ENCODE measurements at places on chromosomes 5 and 9.

DNA sequence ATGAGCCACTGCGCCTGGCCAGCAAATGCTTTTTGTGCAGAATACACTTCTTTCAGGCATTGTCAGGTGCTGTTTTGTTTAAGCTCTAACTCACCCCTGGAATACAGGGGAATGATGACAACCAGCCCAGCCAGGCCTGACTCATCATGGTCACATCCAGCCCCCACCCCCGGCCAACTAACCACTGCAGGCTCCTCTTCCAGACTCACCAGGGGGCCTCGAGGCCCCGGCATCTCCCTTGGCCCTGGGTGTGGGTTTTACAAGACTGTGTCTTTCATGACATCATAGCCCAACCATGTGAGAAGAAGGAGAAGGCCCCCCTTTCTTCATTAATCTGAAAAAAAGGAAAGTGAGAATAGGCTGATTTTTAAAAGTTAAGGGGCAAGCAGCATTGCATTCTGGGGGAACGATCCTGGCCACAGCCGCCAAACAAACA is 35.5 kb downstream of the OLFML2A start:
- DNase-seq: no peak

GRCh38 chr5:24681106-24681505 is 36.3 kb upstream of the CDH10 start:
- DNase-seq: no peak

DNA sequence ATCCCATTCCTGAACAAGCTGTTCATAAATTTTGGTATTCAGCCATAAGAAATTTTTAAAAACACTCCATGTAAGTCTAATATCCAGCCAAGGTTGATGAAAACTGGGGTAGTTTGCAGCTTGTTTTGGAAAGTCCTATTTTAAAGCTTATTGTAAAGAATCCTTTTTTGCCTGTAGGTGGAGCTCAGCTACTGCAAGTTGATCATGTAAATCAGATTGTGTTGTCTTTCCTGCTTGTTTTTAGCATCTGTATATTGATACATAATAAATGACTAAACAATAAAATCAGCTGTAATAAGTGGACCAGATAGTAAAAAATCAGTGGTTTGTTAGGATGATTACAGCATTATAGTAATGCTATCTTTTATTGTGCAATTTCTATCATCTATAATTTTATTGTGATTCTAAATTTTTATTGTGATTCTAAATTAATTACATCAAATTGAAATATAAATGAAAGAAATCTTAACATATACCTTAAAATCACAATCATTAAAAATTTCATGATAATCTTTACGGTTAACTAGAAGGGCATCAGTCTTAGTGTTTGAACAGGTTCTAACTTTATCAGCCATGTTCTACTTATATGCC is 42.4 kb downstream of the CWC27 start:
- DNase-seq: no peak

DNA sequence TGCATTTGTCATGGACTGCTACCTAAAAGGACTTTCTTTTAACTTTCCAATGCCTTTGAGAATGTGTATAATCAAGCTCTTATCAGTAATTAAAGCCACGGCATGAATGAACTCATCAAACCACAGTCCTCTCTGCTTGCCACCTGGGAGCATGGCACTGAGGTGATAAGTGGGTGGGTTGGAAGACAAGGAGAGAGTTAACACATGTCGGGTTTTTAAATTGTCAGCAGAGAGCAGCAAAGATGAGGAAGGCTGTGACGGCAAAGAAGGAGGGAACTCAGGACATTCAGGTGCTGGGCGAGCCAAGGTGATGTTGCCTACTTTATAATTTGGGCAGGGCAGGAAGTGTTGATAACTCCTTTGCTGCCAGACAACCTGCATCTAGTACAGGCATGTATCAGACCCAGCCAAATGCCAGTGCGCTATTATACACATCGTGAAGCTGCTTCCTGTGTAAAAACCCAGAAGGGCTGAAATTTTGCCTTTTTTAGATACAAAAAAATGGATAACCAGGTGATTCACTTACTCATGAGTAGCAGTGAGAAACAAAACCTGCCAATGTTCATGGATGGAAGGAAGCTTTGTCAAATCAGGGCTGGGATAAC is 269.1 kb downstream of the KIF4B start:
- DNase-seq: no peak

DNA sequence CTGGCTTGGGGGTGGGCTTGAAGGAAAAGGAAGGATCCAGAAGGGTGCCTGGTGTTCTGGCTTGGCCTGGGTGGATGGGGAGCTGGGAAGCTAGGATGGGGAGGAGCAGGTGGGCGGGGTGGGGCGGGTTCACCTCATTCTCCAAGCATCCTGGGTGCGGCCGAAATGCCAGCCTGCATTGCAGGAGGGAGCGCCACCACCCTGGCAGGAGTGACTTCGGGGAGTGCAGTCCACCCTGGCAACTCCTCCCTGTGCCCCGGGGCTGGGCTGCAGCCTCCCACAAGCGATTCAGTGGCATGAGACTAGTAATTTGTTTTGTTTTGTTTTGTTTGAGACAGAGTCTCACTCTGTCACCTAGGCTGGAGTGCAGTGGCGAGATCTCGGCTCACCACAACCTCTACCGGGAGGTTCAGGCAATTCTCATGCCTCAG is 5.5 kb downstream of the TTC16 start:
- no peak for DNase-seq
